ENCODE measurements at places on chromosomes 12 and 14.

GRCh38 chr14:85590784-85591183 lies 60.8 kb downstream of the FLRT2 start:
- DNase-seq: no peak

- DNase-seq: no peak
Measured at GRCh38 chr14:31297112-31297511, 89.5 kb upstream of the HECTD1 start.

DNA sequence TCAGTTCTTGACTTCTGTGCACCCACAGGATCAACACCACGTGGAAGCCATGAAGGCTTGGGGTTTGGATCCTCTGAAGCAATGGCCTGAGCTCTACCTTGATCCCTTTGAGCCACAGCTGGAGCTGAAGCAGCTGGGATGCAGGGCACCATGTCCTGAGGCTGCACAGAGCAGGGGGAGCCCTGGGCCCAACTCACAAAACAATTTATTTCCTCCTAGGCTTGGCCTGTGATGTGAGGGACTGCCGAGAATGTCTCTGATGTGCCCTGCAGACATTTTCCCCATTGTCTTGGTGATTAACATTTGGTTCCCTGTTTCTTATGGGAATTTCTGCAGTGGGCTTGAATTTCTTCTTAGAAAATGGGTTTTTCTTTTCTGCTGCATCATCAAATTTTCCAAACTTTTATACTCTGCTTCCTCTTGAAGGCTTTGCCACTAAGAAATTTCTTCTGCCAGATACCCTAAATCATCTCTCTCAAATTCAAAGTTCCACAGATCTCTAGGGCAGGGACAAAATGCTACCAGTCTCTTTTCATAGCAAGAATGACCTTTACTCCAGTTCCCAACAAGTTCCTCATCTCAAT lies 288.2 kb downstream of the CCDC59 start:
- DNase-seq: no peak

DNA sequence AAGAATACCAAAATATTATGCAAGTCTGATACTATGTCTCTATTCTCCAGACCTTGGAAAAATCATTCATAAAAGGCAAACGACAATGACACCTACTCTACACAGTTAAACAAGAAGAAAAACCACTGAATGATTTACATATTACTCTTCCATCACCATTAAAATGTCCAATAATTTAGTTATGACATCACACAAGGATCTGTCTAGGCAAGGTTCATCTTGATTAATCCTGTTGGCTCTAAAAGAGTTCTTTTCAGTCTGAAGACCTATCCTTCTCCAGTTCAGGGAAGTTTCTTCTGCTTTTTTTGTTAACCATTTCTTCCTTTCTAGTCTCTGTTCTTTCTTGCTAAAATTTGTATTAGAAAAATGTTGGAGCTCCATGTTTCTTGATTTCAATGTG lies 64.0 kb downstream of the OSBPL8 start:
- no peak for DNase-seq

- DNase-seq: no peak
Measured at GRCh38 chr12:67748743-67749040, 100.1 kb downstream of the DYRK2 start.

- no peak for DNase-seq
Measured at GRCh38 chr12:5537771-5538170, 105.9 kb downstream of the NTF3 start.

GRCh38 chr14:86510491-86510890 lies 980.5 kb downstream of the FLRT2 start:
- DNase-seq: no peak

- DNase-seq: no peak
Measured at GRCh38 chr14:34098045-34098984, 147.4 kb upstream of the EGLN3 start.

GRCh38 chr12:52238916-52239646 lies 6.0 kb downstream of the KRT7 start:
- DNase-seq: no peak

- DNase-seq: no peak
Measured at GRCh38 chr12:25459541-25459951, 93.5 kb downstream of the LMNTD1 start.

DNA sequence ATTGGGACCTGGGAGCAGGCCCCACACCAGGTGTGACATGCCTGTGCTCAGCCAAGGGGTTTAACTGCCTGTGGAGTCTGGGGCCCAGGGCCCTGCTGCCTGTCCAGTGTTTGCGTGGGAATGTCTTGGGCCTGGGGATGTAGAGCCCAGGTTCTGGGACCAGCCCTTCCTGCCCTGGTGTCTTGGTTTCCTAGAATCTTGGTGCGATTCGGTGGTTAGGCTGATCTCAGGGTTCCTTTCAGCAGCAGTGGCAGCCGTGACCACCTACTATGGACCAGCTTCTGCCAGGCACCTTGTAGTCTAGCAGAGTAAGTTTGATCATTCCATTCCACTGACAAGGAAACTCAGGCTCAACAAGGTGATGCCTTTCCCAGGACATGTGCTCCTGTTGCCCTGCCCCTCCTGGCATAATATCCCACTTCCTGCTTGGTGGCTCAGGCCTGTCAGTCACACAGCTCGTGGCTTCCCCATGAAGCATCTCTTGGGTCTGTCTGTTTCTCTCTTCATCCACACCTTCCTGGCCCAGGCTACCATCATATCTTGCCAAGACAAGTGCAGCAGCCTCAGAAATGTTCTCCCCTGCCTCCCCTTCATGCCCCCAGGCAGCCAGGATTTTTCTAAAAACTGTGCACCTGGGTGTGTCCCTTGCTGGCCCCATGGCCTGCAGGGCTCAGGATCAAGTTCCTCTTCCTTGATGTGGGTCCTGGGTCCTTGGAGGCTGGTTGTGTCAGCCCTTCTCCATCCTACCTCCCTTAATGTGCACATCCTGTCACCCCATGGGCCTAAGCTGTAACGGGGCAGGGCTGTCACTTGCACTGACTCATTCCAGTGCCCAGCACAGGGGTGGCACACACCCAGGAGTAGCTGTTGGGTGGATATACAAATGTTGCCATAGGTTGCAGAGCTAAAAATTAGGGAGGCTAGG lies 101.6 kb downstream of the SLC25A47 start:
- no peak for DNase-seq

DNA sequence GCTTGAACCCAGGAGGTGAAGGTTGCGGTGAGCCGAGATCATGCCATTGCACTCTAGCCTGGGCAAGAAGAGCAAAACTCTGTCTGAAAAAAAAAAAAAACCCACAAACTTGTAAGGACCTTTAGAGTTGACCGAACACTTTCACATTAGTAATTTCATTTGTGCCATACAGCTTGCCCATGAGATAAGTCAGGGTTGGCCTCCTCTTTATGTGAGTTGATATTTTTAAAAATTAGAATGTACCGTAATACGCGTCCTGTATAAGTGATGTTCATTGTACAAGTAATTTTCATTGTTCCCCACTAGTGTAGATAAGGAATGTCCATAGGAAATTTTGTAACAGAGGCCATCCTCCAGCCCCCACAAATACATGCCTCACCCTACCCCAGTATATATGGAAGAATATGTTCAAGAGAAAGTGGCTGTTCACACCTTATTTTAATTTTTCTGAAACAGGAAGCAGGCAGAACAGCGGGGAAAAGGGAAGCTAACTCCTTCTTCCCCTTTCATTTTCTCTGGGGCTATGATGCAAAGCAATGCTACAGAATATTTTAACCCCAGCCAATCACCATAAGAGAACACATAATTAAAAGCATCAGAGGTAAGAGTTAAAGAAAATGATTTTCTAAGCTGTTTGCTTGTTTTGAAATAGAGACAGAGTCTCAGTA lies 31.9 kb upstream of the HIF1A start:
- DNase-seq: no peak
